GM13976 (cell line): ENCODE measurements at places on chromosomes 7 and 10.

DNA sequence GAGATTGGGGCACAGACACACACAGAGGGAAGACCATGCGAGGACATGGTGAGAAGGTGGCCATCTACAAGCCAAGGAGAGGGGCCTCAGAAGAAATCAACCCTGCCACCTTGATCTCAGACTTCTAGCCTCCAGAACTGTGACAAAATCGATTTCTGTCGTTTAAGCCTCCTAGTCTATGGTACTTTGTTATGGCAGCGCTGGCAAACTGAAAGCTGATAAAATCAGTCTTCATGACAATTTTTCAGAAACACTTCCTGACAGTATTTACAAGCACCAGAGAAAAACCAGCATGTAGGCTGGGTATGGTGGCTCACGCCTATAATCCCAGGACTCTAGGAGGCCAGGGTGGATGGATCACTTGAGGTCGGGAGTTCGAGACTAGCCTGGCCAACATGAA, 4.2 kb downstream of the PARP12 start:
- DNase-seq: no peak

GRCh38 chr10:117900280-117900679, 146.5 kb downstream of the RAB11FIP2 start:
- no peak for DNase-seq

GRCh38 chr10:52334595-52334994, 20.5 kb downstream of the DKK1 start:
- DNase-seq: no peak

GRCh38 chr7:97015756-97016380, 8.8 kb downstream of the DLX5 start:
- DNase-seq: no peak

DNA sequence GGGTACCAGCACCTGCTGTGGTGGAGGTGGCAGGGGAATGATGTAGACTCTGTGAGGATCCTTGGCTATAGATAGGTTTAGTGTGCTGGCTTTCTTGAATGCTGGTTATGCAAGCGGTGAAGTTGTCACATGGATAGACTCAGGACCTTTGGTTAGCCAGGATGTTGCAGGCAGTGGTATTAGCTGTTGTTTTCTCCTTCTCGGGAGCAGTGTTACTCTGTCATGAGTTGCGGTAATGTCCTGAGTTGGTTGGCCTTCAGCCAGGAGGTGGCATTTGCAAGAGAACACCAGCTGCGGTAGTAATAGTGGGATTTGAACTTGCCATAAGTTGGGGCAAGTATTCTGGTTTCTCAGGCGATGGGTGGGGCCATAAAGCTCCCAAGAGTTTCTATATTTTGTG, 10.8 kb downstream of the AGK start:
- no peak for DNase-seq

DNA sequence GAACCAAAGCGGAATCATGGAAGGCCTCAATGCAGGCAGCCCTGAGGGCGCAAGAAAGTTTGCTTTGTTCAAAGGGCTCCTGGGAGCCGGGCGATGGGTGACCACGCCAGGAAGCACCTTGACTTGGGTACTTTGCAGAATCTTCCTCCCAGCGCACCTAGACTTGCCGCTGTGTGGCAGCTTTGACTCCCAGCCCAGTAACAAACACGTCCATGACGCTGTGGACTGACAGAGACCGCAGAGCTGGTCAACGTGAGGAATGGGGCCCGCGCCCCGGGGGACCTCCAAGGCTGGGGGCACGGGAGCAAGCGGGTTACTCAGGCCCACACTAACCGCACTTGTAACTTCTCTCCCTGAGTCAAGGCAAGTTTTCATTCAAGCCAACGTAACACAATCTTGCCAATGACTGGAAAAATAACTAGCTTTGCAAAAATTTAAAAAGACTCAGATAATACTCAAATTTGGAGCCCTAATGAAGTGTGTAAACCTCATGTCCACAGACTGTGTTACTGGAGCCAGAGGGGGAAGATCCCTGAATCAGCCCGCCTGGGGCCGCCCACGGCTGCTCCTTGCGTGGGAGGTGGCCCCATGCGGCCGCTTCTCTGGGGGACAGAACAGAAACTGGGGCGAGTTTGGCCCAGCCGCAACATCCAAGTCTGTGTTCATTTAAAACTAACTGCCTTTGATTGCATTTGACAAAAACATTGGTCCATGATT, 130.8 kb downstream of the DNAJB6 start:
- no peak for DNase-seq

DNA sequence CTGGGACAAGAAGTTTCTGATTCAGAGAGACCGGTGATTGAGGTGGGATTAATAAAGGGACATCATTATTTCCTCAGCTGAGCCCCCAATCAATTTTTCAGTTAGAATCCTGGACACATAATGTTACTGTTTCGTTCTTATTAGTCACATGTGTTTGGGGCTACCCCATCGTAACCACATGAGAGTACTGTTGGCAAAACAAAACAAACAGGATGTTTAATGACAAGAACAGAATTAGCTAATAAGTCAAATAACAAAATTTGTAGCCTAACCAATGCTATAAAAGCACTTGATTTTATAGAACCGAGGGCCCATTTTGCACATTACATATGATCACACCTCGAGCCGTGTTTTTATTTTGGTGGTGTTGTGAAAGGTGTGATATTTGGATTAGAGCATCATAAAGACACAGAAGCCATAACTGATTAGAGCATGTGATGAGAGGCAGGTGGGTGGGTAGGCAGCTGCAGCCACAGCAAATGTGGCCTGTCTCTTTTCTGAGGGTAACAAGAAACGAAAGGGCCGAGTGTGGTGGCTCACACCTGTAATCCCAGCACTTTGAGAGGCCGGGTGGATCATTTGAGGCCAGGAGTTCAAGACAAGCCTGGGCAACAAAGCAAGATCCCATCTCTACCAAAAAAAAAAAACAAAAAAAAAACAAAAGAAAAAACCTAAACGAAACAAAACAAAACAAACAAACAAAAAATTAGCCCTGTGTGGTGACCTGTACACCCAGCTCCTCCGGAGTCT, 1.8 kb upstream of the VWC2 start:
- peak; percentile 51 for DNase-seq

GRCh38 chr10:132549371-132549770, 11.8 kb downstream of the INPP5A start:
- peak; percentile 27 for DNase-seq

GRCh38 chr10:22308390-22308789, 7.8 kb upstream of the COMMD3 start:
- peak; percentile 70 for DNase-seq

DNA sequence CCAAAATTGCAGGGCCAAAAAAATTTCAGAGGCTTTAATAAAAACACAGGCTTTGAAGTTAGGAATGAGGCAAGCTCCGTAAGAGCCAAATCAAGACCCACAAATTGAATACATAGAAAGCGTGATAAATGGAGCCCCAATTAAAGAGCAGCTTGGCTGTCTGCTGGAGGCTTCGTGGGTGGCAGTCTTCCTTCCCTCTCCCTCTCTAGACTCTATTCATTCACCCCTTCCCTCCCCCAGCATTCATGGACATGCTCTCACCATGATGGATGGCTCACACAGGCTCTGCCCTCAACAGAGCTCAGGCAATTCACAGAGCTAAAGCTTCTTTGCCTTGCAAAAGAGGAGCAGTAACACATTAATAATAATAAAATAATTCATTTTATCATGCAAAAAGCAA, 214.1 kb downstream of the HERPUD2 start:
- DNase-seq: no peak

DNA sequence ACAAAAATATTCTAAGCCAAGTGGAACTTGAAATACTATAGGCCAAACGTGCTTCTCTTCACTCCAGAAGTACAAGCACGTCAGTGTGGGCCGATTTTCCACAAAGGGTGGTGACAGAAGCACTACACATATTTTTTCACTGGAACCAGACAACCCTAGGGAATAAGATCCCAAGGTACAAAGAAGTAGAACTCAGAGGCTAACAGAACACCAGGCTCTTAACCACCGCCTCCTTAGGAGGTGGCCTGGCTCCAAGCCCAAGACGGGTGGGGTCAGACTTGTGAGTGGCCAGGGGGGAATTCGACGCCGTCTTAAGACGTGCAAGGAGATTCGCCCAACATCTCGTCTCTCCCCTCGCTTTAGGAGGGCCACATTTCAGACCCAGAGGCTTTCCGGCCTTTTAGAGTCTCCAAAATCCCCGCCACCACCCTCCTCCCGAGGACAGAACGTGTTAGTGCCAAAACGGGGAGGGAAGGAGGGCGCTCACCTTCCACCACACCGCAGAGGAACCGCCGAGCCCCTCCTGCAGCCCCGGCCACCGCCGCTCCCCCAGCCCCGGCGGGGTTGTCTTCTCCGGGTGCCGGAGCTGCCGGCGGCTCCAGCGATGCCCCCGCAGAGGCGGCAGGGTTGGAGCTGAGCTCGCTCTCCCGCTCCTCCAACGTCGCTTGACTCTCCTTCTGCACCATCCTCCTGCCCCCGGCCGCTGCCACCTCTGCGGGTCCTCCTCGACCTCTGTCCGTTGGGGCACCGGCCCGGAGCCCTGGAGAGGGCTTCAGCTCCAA, 716 bp downstream of the OGA start:
- DNase-seq: peak; percentile 50

GRCh38 chr7:134587750-134588149, 38.8 kb downstream of the AKR1B15 start:
- no peak for DNase-seq

- no peak for DNase-seq
These were observed 147.9 kb downstream of the DNAH11 start for GRCh38 chr7:21690705-21691104.

DNA sequence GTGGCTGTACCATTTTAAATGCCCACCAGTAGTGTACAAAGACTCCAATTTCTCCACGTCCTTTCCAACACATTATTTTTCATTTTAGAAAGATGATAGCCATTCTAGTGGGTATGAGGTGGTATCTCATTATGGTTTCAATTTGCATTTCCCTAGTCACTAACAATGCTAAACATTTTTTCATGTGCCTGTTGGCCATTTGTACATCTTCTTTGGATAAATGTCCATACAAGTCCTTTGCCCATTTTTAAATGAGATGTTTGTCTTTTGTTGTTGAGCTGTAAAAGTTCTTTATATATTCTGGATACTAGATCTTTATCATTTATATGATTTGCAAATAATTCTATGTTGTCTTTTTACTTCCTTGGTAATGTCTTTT, 18.9 kb upstream of the BPGM start:
- DNase-seq: no peak

GRCh38 chr10:110845756-110846620, 25.7 kb upstream of the PDCD4 start:
- DNase-seq: no peak

GRCh38 chr10:58867683-58868082, 308.8 kb upstream of the PHYHIPL start:
- DNase-seq: no peak

- DNase-seq: no peak
These were observed 174.3 kb downstream of the NRP1 start for GRCh38 chr10:33160151-33160550.

GRCh38 chr7:34087892-34088891, 182.9 kb downstream of the BMPER start:
- no peak for DNase-seq

DNA sequence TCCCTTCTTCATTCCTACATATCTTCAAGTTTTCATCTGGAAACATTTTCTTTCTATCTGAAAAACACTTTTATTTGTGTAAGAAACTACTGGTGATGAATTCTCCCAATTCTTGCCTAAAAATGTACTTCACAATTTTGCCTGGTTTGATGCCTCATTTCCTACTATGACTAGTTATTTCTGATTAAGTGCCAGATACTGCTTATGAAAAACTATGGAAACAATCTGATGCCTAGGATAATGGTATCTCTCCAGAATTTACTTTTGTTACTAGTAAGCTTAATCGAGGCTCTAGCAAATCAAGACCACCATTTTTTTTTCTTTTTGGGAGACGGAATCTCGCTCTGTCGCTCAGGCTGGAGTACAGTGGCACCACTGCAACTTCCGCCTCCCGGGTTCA, 31.3 kb downstream of the CACUL1 start:
- DNase-seq: no peak

- no peak for DNase-seq
These were observed 2.8 kb downstream of the GIMAP5 start for GRCh38 chr7:150740053-150740452.
